ENCODE measurements at places on chromosomes 2 and 18.

DNA sequence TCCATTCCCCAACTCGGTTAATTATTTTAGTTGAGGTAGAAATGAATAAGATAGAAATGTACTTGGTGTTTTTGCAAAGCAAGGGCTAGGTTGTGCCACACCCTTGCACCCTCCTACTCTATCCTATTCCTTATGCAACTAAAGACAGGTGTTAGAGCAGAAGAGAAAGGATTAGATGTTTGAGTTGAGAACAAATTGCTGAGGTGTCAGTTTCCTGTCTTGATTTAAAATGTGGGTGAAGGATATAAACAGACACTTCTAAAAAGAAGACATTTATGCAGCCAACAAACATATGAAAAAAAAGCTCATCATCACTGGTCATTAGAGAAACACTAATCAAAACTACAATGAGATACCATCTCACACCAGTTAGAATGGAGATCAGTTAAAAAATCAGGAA, 1256.2 kb downstream of the CNTNAP5 start:
- DNase-seq, result no peak

- peak; percentile 69 for DNase-seq
These were observed 13.6 kb upstream of the ANKRD53 start for GRCh38 chr2:70964596-70965386.

GRCh38 chr18:72427721-72428120, 116.4 kb downstream of the CBLN2 start:
- DNase-seq, result no peak

- no peak for DNase-seq
These were observed 666.9 kb downstream of the NYAP2 start for GRCh38 chr2:226066391-226066790.

- DNase-seq, result no peak
These were observed 76.0 kb upstream of the ST8SIA5 start for GRCh38 chr18:46832849-46833248.

DNA sequence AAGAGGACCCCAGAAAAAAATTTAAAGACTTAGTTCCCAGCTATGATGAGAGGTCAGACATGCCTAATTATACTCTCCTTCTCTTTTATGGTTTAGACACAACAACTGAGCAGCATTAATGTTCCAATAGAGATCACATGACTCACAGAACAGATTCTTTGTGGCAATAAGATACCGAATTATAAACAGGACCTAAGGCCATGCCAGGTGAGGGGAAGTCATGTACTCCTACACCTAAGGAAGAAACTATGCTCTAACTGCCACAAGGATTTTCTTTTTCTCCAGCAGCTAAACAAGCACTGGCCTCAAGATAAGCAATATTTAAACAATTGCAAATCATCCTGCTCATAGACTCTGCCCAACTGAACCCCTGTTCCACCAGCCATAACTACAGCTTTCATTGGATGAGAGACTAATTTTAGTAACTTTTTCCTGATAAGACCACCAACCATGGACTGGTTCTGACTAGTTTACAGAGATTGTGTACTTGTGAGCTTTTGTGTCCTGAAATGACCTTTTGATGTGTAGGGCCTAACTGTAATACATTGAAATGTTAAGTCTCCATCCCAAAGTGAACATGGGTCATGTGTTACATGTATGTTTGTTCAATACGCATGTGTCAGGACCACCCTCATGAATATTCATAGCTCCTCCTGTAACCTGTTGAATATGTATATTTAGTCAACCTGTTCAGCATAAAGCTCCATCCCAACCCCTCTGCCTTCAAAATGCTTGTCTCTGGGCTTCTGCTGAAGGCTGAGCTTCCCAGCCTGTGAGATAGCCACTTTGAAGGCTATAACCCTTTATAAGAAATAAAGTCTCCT, 21.6 kb upstream of the NFE2L2 start:
- no peak for DNase-seq

- peak; percentile 67 for DNase-seq
These were observed at the start of gene AAK1 for GRCh38 chr2:69643602-69644505. Gene AAK1, minus strand, starts transcription at chr2:69643739. Its CDS starts 699 bp downstream, at chr2:69643040.

DNA sequence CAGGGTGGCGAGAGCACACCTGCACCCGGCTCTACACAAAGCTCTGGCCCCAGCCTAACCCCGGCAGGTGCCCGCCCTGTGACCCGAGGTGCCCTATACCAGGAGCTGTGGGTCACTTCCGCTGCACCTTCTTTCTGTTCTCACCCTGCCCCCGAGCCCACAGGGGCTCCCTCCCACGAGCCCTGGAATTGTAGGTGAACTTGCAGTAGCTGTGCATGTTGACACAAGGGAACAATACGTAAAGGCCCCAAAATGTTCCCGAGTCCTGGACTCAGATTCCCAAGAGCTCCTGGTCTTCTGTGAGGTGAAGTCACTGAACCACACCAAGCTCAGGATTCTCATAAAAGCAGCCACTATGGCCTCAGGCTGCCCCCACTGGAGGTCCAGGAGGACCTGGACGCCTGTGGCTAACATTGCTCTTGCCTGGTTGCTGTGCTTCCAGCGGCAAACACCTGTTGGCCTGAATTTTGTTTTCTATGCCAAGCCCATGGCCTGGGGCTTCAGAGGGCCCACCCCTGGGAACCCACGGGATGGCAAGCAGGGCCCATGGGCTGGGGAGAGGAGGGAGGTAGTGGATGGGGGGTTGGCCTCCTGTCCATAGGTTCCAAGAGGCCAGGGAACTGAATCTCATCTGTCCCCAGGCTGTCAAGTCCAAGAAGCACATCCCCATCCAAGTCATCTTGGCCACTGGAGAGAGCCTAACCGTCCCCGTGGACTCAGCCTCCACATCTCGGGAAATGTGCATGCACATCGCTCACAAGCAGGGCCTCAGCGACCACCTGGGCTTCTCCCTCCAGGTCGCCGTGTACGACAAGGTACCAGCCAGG, 23.2 kb upstream of the GPR17 start:
- DNase-seq, result no peak

DNA sequence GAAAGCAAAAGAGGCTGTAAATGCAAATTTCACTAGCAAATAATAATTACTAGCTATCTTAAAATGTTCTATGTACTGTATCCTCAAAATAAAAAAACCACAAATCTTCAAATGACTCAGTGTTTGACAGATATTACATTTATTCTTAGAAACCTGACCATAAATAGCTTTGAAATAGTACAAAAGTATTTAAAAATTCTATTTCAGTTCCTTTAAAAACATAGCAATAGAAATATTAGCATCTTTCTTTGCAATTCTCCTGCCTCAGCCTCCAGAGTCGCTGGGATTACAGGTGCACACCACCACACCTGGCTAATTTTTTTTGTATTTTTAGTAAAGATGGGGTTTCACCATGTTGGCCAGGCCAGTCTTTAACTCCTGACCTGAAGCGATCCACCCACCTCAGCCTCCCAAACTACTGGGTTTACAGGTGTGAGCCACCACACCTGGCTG, 50.6 kb downstream of the MSH6 start:
- DNase-seq, result no peak

- DNase-seq, result no peak
These were observed 2.8 kb downstream of the IMPA2 start for GRCh38 chr18:11984091-11984490.

- DNase-seq, result no peak
These were observed 39.8 kb upstream of the SMIM21 start for GRCh38 chr18:75467281-75467795.

DNA sequence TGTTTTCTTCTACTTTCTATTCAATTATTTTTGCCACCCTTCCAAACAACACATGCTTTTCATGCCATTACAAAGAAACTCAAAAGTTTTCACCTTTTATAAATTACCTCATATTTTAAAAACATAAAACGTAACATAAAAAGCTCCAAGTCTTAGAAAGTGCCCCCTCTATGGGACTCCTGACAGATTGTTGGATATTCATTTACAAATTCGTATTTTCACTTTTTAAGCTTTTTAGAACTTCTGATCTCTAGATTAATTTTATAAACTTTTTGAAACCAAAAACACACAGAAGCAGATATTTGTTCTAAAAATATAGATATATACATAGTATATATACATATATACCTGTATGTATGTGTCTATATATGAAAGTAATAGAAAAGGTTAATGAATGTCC, 1.5 kb downstream of the COL5A2 start:
- DNase-seq, result no peak

DNA sequence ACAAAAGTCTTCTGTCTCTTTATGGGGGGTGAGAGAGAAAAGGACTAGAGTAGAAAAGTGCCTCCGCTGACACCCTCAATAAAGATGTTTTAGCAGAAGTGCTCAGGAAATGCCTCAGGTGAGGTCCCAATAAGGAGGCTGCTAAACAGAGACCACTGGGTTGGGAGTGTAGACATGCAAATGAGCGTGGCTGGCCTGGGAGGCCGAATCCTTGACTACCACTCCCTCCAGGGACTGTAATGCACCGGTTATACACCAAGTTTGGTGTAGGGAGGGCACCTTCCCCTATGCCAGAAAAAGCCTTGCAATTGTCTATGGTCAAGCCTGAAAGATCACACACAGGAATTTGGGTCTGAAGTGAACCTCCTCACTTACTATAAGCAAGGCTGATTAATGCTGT, 1.8 kb downstream of the TMX3 start:
- no peak for DNase-seq

All from activated CD4-positive, alpha-beta T cell treated with anti-CD3 and anti-CD28 coated beads for 1 hour (primary cell).